ENCODE measurements at places on chromosomes 6 and 20.

- peak; percentile 36 for DNase-seq
These were observed 77.1 kb downstream of the STMND1 start for GRCh38 chr6:17178754-17179529.

GRCh38 chr6:27296106-27296783 is 15.8 kb downstream of the POM121L2 start:
- DNase-seq, result no peak

DNA sequence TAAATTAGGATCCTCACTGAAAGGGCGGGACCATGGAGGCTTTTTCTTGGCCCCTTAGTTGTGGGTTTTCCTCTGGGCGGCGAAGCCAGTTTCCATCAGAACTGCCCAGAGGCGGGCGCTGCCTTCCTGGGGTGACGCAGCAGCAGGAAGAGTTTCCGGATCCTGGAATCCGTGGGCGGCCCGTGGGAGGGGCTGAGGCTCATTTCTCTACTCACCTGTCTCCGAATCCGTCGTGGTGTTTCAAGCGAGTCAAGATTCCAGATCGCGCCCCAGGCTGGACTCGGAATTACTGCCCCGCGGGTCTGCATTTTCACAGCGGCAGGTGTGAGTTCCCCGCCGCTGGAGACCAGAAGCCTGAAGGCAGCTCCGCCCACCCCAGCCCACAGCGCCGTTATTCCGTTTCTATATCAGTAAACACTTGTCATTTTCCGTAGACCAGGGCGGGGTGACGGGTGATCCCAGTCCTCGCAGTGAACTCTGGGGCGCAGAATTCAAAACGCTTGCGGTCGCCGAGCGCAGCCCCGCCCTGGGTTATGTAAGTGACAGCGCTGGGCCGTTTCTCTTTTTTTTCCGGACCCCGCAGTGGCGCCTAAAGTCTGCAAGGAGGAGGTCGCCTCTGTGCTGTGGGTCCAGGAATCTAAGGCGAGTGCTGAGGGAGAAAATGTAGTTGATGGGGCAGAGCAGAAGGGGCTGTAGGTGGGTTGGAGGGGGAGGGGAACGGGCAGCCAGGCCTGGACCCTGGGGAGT is 27.2 kb upstream of the POU5F1 start:
- peak; percentile 61 for DNase-seq

- DNase-seq, result no peak
These were observed 30.7 kb upstream of the RIN2 start for GRCh38 chr20:19727251-19727847.

- DNase-seq, result no peak
These were observed 59.2 kb upstream of the EYA2 start for GRCh38 chr20:46835418-46835817.

DNA sequence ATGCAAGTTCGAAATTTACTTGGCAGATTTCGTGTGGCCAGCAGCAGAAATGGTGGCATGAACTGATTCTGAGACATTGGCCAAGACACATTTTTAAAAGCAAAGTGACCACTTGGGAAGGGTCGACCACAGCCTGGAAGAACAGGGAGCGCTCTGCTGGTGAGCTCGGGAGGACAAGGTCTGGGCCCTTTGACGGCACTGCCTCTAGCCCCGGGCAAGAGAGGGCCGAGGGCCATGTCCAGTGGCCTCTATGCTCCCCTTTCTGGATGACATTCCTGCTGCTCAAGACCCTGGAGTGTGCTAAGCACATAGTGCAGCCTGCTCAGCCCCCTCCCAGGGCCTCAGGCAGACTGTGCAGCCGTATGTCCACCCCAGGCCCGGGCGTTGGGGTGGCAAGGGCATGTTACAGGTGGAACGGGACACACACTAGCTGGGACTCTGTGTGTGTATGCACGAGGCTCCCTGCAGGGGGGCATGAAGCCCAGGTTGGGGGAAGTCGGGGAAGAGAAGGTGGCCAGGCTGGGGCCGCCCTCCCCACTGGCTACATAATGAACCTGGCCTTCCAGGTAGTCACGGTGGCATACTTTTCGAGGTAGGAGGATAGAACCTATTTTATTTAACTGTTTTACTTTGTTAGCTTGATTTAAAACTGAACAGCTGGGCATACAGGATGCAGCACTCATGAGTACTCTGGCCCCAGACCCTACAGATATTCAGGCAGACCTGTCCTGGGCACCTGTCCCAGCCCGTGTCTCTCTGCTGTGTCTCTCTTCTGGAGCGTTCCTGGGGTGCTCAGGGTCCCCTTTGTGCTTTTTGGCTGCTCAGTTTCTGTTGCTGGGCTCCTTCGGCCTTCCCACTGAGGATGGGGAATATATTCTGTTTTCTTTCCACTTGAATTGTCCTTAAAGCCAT is 6.4 kb downstream of the SYNJ2 start:
- DNase-seq, result no peak

- DNase-seq, result no peak
These were observed 279.1 kb downstream of the PRL start for GRCh38 chr6:22017766-22018165.

DNA sequence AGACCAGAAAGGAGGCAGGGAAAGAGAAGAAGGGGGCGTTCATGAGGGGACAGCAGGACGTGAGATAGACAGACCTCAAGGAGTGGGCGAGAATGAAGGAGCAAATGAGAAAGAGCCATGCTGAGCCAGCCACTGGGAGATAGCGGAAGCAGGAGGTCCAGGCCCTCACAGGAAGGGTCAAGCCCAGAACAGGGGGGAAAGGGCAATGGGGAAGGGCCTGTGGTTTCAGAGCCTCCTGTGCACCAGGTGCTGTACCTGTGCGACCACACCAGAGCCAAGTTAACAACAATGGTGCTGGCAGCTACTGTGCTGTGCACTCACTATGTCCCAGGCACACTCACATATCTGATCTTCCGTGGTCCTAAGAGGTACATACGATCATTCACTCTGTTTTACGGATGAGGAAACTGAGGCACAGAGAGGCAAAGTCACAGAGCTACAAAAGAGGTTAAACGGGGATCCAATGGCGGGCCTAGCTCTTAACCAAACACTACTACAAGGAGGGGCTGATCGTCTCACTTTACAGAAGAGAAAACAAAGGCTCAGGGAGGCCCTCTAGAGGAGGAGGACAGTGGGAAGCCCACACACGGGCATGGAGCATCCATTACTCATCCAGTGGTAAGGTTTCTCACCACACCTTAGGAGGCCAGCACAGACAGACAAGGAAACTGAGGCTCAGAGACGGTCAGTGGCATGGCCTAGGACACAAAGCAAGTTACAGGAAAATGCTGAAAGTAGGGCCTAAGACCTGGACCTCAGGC is 129.1 kb downstream of the PREX1 start:
- no peak for DNase-seq

DNA sequence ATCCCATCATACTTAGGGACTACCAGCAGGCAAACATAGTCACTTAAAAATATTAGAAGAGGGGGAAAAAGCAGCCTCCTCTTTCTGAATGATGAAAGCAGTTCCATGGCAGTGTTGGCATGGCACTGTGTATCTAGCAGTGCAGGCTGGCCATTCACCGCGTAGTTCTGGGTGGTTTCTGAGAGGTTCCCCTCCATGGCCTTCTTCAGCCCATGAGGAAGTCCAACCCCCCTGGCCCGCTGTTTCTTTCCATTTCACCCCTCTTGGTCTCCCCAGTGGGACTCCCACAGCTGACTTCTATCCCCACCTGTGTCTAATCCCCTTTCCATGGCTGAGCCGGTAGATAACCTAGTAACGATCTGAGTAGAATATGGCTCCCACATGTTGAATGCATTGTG is 17.0 kb downstream of the PPARD start:
- no peak for DNase-seq

DNA sequence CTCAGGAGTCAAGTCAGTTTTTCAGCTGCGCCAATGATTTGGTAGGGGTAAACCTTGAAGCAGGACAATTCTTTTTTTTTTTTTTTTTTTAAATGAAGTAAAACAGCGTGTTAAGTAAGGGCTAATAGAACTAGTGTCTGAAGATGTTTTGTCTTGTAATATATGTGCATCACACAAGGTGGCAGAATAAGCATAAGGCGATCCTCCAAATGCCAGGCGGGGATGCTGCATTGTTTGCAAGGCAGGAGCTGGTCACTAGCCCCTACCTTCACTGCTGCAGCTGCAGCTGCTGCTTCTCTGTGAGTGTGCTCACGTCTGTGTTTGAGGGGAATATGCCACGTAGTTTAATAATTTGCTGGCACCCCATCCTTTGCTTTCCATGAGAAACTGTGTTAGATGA is 272.7 kb upstream of the MAP3K7 start:
- peak; percentile 27 for DNase-seq

- DNase-seq, result no peak
These were observed 4.2 kb downstream of the UBE2J1 start for GRCh38 chr6:89348372-89348771.

GRCh38 chr6:158661156-158661685 is 11.4 kb downstream of the SYTL3 start:
- no peak for DNase-seq

- peak; percentile 27 for DNase-seq
These were observed 1.6 kb downstream of the UTRN start for GRCh38 chr6:144286503-144287393.

GRCh38 chr6:104958178-104959025 is 1.5 kb downstream of the LIN28B start:
- no peak for DNase-seq

DNA sequence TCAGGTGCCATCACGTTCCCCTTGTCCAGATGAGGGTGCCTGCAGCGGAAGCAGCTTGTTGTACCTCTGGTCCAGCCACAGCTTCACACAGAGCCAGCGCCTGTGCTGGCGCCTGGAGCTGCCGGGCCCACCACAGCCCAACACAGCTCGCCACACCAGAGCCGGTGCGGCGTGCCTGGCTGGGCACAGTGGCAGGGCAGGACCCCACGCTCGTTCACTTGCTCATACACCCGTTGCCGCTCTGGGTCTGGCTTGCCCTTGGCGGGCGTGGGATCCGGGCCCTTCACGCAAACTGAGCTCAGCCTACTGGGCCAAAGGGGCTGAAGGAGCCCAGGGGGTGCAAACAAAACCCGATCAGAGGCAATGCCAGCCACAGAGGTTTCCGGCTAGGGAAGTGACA is 492.5 kb upstream of the MANEA start:
- no peak for DNase-seq

GRCh38 chr6:160394654-160395035 is 46.5 kb downstream of the SLC22A3 start:
- DNase-seq, result no peak

DNA sequence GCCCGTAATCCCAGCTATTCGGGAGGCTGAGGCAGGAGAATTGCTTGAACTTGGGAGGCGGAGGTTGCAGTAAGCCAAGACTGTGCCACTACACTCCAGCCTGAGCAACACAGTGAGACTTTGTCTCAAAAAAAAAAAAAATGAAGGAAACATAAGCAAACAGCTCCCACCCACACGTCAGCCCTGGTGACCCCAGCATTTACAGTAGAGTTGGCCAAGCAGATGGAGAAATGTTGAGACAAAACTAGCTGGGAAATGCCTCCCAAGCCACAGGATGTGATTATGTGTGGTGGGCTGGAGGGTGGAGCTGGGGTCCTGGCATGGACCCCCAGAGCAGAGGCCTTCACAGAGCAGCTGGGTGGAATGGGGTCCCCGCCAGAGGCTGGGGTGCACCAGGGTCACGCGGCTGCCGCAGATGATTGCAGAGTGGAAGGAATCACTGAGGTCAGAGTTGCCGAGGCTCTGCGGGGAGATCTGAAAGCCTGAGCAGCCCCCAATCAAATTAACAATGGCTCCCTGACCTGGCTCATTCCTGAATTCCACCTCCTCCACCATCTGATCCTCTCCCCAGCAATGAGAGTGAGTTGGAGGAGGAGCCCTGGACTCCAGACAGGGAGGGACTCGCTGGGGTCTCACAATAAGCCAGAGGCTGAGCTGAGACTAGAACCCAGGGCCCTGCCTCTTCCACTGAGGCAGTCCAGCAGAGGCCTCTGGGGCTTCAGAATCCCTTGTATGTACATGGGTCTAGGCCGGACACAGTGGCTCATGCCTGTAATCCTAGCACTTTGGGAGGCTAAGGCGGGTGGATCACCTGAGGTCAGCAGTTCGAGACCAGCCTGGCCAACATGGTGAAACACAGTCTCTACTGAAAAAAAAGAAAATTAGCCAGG is 34.7 kb upstream of the TGM2 start:
- DNase-seq, result no peak

DNA sequence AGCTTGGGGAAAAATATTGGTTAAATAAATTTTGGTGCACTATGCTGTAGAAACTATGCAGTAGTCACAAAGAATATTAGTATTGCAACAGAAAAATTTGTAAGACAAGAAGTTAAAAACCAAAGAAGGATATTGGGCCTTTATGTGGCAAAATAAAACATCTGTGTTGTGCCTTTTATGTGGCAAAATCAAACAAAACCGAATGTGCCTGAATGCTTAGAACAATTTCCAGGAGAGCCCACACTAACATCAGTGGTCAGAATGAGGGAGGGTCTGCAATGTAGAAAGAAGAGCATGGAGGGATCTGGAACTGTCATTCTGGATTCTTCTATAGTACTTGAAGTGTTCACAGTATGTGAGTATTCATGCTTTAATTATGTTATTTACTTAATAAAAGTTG is 75.2 kb downstream of the L3MBTL3 start:
- no peak for DNase-seq

- DNase-seq, result no peak
These were observed 3.4 kb downstream of the HMGN3 start for GRCh38 chr6:79231101-79231500.

DNA sequence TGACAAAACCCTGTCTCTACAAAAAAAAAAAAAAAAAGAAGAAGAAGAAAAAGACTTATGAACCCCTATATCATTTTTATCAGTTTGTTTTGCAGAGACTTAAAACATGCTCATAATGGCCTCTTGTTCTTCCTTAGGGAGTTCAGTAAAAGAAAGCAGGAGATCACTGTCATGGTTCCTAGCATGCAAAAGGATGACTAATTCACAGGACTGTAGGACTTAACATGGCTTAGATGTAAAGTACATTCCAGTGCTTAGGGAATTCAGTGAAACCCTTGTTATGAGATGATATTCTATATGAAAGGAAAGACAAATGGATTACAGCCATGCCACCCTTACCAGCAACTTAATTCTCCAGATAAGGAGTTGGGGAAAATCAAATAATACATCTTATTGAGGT is 29.5 kb downstream of the EEF1A1 start:
- DNase-seq, result no peak

DNA sequence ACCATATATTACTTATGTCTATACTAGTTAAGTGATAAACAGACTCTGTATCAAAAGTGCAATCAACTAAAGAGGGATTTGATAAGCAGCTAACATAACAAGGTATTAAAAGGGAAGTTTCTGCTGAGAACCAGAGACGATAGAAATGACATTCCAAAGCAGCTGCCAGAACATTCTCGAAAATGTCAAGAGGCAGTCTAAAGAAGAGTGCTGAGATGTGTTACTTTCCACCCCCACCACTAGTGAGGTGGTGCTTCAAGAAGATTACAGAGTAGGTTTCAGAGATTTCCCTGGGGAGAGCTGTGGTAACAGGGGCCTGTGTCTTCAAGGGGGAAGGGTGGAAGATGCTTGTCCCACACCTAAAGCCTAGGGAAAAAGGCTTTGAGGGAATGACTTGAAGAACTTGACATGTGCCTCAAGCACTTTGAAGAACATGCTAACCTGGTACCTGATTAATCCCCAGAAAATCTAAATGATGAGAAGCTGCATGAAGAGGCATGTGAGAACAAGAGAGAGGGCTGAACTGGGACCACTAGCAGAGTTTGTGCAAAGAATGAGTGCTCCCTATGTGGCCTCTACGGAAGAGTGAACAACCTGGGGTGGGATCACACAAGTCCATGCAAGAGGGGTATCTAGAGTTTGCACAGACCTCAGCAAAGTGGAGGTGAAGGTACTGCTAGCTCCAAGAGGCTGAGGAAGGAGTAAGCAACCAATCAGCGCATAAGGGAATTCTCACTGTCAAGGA is 5.0 kb downstream of the FAM184A start:
- no peak for DNase-seq

All from SK-N-SH (cell line).